ENCODE measurements at places on chromosomes 13 and 19. TPM values are rescaled to one million over a fixed set of nuclear protein-coding genes. Genes with fewer than 3 reads are reported as not detected.

UHRF1 gene
- total RNA-seq = 40.7 TPM

SIGLECL1 gene
- not detected for total RNA-seq

C5AR2 gene
- 0.30 TPM for total RNA-seq

CACNG7 gene
- total RNA-seq = not detected

LSM4 gene
- total RNA-seq = 456 TPM

ZNF724 gene
- total RNA-seq = 6.5 TPM

DNA sequence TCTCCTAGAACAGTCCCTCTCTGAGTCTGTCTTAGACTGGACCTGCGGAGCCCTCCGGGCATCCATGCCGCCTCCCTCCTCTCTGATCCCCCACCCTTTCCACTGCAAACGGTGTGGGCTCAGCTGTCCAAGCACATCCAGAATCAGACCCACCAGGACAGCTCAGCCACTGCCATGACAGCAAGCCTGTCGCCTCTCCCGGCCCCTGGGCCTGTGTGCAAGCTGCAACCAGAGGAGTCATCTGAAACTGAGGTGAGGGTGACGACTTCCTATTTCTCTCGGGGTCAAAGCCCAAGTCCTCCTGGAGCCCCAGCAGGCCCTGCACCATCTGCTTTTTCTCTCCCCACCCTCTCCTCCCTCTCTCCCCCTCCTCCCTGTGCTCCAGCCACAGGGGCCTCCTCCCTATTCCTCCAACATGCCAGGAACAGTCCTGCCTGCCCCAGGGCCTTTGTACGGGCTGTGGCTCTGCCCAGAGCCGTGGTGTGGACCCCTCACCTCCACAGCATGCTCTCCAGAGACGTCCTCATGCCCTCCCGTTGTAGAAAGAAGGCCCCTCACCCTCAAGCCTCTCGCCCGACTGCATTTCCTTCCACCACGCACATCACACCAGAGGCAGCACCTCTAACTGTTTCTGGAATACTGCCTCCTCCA lies 23.5 kb upstream of the MYDGF start:
- no peak for DNase-seq

GRCh38 chr13:78596736-78597601 lies 6.4 kb downstream of the POU4F1 start:
- DNase-seq = no peak

DNA sequence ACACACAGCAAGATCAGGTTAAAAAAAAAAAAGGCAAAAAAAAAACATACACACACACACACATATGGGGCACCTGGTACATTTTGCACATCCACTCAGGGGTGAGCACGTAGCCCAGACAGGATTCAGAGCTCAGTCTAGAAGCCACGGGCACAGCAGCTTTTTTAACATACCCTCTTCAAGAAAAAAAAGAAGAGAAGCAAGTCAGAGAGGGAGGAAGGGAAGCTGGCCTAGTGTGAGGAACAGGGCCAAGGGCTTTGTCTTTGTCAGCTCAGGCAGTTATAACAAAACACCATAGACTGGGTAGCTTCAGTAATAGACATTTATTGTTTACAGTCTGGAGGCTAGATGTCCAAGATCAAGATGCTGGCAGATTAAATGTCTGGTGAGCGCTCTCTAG lies 2.3 kb upstream of the TPM4 start:
- no peak for DNase-seq

- no peak for DNase-seq
Measured at GRCh38 chr19:39498798-39499642, at the start of gene DLL3. Gene DLL3 (plus strand): TSS chr19:39498947. CDS start chr19:39498975, 28 bp downstream.

- no peak for DNase-seq
Measured at GRCh38 chr19:37669450-37669914, 14.2 kb upstream of the ZFP30 start.

DNA sequence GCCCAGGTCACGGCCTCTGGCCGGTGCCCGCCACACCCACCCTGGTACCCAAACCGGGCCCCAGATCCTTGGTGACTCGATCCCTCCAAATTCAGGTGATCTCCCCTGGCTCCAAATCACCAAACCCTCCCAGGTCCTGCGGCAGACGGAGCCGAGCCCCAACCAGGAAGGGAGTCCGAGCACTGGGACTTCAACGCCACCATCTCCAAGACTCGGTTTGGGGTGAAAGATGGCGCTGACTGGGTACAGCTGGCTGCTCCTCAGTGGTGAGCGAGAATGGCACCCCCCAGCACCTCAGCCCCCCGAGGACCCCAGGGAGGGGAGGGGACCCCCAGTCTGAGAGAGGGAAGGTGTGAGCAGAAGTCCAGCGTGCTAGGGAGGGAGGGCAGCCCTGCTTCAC lies 2.3 kb downstream of the CEACAM16 start:
- no peak for DNase-seq
